COR-L47 (cell line): ENCODE measurements at places on chromosomes 6 and 20.

GRCh38 chr20:34083137-34083536 lies 28.9 kb downstream of the EIF2S2 start:
- peak; percentile 13 for DNase-seq

GRCh38 chr6:112116221-112116620 lies 28.8 kb downstream of the FAM229B start:
- DNase-seq: no peak

DNA sequence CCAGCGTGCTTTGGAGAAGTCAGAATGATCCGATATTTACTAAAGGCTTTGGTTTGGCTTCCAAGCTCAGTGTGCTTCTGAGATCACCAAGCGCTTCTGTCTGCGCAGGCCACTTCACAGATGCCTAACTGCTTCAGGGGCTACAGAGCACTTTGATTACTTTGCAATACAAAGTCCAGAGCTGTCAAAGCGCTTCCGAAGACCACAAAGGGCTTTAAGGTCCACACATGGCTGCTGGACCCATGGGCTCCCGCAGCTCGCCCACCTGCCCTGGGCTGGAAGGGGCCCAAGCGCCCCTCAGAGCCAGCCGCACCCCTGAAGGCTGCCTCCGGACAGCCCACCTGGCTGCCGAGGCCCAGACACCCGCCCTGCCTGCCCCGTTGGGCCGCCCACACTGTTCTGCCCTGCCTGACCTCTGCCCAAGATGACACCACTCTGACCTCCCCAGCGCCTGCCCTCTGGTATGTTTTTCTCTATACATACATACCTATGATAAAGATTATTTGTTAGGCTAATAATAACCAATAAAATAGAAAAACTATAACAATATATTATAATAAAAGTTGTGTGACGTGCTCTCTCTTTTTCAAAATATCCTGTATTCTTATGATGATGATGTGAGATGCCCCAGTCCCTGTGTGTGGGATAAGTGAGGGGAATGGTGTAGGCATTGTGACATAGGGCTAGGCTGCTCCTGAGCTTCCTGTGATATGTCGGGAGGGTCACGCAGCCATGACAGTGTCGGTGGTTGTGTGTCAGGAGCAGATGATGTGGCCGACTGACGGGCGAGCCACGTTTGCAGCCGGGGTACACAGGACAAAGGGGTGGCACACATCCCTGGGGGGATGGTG lies 22.6 kb downstream of the DYNLT1 start:
- DNase-seq: no peak

DNA sequence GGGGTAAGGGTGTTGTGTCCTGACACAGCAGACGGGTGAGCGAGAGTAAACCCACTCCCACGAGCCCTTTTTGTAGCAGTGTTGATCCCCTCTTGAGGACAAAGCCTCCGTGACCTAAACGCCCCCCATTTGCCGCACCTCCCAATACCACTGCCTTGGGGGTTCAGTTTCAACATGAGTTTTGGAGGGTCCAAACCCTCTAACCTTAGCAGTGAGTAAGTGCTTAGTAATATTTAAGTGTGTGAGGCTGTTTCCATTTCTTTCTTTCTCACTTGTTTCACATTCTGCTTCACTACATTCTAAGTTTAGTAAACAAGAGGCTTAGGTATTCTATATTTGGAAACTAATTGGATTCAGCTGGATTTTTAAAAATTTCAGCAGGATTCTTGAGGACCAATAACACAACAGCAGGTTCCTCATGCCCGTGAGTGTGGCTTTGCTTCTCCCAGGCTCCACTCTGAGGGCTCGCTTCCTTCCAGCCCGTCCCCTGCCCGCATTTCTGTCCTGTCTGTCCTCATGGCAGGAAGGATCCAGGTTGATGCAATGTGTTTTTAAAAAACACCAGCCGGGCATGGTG lies 41.2 kb downstream of the SNX9 start:
- DNase-seq: no peak

GRCh38 chr20:14178952-14179351 lies 158.5 kb downstream of the FLRT3 start:
- DNase-seq: no peak

DNA sequence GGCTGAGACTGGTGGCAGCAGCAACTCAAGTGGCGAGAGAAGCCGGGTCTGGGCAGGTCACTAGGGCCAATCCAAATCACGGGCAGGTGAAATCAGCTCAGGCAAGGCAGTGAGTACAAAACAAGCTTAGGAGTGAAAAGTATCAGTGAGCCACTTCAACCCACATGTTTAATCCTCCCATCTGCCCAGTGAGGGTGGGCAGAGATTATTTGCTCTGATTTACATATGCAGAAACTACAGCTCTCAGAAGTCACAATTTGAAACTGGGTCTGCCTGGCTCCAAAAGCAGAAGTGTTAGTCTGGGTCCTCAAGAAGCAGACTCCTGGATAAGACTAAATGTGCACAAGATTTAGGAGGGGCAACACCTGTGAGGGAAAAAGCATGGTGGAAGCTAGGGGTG lies 173.7 kb upstream of the LRFN2 start:
- no peak for DNase-seq

GRCh38 chr6:38572186-38572813 lies 67.4 kb downstream of the BTBD9 start:
- no peak for DNase-seq

GRCh38 chr20:18702736-18703135 lies 110.8 kb upstream of the SCP2D1 start:
- DNase-seq: no peak

GRCh38 chr6:129500958-129501739 lies 208.8 kb downstream of the ARHGAP18 start:
- no peak for DNase-seq

DNA sequence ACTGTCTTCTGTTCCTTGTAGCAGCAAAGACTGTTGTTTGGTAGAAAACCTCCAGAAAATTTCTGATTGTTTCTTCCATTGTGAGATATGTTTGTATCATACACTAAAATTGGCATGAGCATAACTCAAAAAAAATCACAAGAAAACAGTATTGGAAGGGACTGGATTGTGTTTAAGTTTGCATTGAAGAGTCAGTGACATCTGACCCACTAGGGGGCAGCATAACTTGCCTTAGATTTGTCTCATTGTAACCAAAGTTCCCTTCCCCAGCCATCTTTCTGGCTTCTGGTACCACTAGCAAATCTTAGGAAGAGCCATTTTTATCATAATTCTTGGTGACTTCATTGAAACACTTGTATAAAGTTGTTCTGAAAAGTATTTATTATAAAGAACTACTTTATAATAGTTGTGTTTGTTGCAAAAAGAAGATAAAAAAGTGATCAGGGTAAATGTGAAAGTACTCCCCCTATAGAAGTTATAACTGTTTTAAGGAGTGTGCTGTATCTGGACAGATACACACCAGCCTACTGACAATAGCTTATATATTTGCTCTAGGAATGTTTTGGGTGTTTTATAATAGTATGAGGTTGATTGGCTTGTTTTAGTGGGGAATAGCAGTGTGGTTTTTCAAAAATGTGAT lies 7.7 kb downstream of the CSTF1 start:
- DNase-seq: peak; percentile 36

DNA sequence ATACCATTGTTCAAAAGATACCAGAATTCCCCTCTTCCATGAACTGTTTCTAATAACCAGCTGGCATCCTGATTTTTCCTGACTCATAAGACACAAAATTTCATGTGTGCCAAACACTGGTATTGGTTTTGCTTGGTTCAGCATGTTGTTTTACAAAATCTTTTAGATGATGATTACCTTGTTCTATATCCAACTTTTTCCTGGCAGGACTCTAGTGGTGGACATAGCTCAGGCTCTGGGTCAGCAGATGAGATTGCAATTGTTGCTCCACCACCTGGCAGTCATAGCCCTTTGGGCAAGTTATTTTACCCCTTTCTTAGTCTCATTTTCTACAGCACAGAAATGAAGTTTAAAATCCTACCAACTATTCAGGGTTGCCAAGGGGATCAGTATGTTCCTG lies 6.2 kb downstream of the TRIM38 start:
- DNase-seq: no peak

DNA sequence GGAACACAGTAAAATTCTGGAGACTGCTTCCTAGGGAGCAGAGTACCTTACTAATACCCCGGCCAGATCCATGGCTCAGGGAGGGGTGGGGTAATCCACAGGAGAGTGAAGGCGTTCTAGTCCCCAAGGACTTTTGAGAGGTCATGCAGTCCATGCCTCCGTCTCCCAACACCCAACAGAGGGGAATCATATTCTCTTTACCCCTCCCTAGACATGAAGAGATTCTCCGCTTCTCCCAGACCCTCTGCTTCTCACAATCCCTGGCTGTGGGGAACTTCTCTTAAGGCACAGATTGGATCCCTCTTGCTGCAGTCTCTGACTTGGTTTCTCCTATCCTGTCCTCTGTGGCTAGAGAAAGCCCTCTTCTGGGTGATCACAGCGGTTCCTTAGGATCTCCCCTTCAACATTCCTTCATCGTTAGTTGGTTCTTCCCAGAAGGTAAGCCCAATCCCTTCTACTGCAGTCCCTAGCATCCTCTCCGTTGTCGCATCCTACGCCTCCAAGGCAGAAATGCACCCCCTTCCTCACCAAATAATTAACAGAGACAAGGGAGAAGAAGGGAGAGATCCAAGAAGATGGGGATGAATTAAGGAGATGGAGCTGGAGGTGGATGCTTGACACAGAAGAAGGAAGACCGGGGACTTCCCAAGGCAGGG lies 562 bp downstream of the GGT7 start:
- no peak for DNase-seq

DNA sequence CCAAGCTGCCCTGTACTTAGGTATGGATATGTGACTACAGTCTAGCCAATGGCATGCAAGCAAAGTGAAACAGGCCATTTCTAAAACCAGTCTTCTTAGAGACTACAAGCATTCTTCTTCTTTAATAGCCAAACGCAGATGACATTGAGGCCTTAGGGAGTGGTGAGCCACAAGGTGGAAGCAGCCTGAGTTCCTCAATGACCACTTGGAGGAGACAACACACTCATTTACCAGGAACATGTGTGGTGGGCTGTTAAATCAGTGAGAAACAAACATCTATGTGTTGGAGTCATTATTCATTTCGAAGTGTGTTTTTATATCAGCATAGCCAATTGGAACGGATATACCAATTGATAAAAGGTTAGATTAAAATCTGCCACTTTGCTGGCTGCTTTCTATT lies 122.0 kb downstream of the GFRAL start:
- no peak for DNase-seq

- no peak for DNase-seq
These were observed 73.5 kb upstream of the CDH4 start for GRCh38 chr20:61178551-61179071.

DNA sequence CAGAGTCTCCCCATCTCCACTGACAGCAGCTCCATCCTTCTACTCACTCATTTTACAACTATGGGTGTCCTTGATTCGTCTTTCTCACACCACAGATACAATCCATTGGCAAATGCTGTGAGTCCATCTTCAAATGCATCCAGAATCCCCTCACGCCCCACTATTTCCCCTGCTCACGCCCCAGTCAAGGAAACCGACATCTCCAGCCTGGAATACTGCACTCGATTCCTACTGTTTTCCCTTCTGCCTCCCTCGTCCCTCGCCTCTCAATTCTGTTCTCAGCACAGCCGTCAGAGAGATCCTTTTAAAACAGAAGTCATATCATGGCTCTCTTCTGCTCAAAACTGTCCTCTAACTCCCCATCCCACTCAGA lies 4.7 kb downstream of the HLA-B start:
- DNase-seq: no peak

DNA sequence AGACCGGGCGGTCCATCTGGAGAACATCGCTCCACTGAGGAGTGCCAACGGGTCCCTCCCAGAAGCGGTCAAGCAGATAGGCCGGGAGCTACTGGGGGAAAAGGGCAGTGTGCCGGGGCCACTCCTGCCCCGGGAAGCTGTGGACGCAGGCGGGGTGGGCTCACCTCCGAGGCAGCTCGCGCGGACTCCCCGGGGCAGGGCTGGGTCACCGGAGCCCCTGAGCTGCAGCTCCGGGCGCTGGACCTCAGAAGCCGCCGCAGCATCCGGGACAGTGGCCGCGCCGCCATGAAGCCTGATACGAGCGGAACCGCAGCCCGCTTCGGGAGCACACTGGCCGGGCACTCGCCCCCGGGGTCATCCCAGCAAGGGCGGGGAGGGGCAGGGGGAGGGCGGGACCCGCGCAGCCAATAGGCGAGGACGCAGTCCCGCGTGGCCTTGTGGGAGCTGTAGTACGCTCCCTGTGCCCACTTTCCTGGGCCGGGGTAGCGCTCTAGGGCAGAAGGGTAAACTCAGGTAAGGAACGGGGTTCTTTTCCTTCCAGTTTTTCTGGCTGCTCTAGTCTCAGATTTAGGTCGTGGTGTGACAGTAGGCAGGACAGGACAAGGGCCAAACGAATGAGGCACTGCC lies at the start of gene MOCS1:
MOCS1 (minus strand) TSS at position 332 of the 627 bp plus-strand sequence; CDS start at position 287, 45 bp downstream.
- DNase-seq: no peak

DNA sequence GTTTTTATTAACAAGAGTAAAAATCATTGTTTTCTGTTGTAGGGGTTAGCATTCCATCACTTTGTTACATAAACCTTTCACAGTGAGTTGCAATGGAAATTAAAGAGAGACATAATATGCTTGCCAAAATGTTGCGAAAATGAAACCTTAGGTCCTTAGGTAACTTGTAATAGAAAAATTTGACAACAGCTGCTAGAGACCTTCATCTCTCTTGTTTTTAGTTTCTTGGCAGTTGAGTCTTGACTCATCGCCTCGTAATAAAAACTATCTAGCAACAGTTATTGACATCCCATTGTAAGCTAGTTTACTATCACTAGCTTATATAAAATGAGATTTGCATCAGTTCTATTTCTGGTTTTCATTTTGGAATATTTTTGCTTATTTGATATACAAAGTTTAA lies 179.0 kb upstream of the MMS22L start:
- no peak for DNase-seq

DNA sequence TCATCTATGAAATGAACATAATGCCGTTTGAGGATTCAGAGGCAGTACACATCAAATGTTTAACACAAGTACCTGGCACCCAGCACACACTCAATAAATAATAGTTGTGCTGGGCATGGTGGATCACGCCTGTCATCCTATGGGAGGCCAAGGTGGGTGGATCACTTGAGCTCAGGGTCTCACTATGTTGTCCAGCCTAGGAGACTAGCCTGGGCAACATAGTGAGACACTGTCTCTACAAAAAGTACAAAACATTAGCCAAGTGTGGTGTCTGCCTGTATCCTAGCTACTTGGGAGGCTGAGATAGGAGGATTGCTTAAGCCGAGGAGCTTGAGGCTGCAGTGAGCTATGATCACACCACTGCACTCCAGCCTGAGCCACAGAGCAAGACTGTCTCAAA lies 98.1 kb upstream of the SALL4 start:
- DNase-seq: no peak

GRCh38 chr20:36835453-36836198 lies 40.3 kb upstream of the TLDC2 start:
- DNase-seq: peak; percentile 94

- no peak for DNase-seq
These were observed 131.3 kb downstream of the CEBPB start for GRCh38 chr20:50321797-50322480.
